ELR (cell line): ENCODE measurements at places on chromosomes 5 and 9.

DNA sequence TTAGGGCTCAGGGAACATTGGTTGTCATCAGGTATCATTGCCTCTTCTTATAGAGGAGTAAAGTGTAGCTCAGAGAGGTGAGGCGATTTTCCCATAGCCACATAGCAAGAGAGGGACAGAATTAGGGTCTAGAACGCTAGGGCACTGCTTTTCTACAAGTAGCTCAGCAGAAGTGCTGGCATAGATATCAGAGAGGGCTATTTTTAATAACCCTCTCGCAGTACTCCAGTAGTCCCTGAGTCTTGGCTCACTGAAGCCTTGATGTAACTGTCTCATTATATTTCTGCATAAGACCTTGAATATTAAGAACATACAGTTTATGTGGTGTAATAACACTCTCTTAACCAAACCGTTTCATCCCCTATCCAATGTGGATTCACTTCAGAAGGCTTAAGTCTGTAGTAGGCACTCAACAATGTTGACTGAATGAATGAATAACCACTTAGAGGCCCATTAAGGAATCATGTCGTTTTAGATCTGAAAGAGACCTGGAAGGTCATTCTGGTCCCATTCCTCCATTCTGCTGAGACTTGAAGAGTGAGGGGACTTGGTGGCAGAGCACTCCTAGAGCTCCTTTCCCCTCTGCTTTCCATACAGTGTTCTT is 4.7 kb upstream of the FRMPD1 start:
- no peak for DNase-seq

GRCh38 chr9:27717991-27718390 is 144.7 kb upstream of the C9orf72 start:
- no peak for DNase-seq

- DNase-seq, result no peak
Measured at GRCh38 chr5:32589416-32589815, 4.1 kb downstream of the SUB1 start.

GRCh38 chr9:87214991-87215390 is 267.7 kb upstream of the GAS1 start:
- no peak for DNase-seq
